Stomach (tissue), 19 donors: ENCODE measurements at places on chromosomes 6 and 20. TPM values are rescaled to one million over a fixed set of nuclear protein-coding genes. Genes with fewer than 3 reads are reported as not detected.

DNA sequence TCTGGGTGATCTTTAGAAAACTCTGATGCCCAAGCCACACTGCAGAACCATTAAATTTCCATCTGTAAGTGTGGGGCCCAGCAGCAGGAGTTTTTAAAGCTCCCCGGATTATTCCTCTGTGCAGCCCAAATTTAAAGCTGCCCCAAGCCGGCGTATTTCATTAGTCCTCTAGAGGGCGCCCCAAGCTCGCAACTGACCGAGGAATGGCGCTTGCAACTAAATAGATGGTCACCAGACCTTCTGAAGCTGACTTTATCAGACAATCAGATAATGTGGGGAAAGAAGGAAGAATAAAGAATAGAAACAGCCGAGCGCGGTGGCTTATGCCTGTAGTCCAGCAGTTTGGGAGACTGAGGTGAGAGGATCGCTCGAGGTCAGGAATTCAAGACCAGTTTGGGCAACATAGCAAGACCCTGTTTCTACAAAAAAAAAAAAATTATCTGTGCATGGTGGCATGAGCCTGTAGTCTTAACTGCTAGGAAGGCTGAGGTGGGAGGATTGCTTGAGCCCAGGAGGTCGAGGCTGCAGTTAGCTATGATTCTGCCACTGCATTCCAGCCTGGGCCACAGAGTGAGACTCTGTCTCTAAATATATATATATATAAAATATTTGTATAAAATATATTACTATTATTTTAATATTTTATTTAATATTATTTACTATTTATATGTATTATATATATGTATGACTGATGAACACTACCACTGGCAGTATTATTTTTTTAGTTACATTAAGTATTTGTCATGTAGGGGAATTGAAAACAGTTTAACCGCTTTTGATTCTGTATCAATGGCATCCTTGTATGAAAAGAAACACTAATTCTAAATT is 56.0 kb downstream of the OTOR start:
- H3K27ac ChIP-seq, result no peak overlapping the region
- no peaks in the 10 kb centered on the region for H3K4me1 ChIP-seq
- H3K27me3 ChIP-seq, result no peaks in the 10 kb centered on the region
- H3K36me3 ChIP-seq, result no peaks in the 10 kb centered on the region
- DNase-seq, result peak; percentile 76

- no peaks in the 10 kb centered on the region for H3K36me3 ChIP-seq
- no peak overlapping the region for H3K4me3 ChIP-seq
- H3K27me3 ChIP-seq, result no peaks in the 10 kb centered on the region
- no peak overlapping the region for H3K27ac ChIP-seq
- DNase-seq, result no peak
These were observed 663.9 kb upstream of the DEFB115 start for GRCh38 chr20:30593572-30593971.

DNA sequence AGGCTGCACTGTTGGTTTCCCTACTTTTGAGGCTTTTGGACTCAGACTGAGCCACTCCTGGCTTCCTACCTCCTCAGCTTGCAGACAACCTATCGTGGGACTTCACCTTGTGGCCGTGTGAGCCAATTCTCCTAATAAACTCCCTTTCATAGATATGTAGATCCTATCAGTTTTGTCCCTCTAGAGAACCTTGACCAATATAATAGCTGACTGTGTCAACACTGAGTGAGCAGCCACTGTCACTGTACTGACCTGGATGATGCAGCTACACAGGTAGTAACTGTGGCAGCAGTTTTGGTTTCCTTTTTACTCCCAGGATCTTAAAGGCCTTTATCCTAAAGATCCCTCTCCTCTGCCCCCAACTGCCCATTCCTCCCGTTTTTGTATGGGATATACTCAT is 70.2 kb downstream of the SLC22A3 start:
- no peaks in the 10 kb centered on the region for H3K36me3 ChIP-seq
- H3K27me3 ChIP-seq, result no peaks in the 10 kb centered on the region
- no peak overlapping the region for H3K27ac ChIP-seq
- no peak for DNase-seq
- no peaks in the 10 kb centered on the region for H3K4me1 ChIP-seq

- peaks cover 4% of the 10 kb centered on the region for H3K36me3 ChIP-seq
- H3K27me3 ChIP-seq, result no peaks in the 10 kb centered on the region
- no peak for DNase-seq
These were observed 117.0 kb downstream of the NFATC2 start for GRCh38 chr20:51425347-51426106.

DNA sequence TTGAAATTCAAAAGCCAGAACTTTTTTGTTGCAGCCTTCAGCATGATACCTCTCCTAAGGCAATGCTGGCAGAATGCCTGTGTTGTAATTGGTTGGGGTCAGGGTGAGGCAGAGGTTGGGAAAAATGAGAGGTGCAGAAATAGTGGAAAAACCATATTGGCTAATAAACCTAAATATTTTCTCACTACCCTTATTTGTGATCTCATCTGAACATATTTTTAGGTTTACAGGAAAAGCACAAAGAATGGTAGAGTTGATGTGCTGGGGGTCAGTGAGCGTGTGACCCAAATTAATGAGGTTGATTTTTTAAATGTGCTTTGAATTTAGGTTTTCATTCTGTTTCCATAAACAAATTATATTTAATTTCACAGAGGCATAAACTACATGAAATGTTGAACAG is 437.3 kb downstream of the HDGFL1 start:
- H3K27ac ChIP-seq, result no peak overlapping the region
- H3K27me3 ChIP-seq, result no peaks in the 10 kb centered on the region
- no peaks in the 10 kb centered on the region for H3K36me3 ChIP-seq

DNA sequence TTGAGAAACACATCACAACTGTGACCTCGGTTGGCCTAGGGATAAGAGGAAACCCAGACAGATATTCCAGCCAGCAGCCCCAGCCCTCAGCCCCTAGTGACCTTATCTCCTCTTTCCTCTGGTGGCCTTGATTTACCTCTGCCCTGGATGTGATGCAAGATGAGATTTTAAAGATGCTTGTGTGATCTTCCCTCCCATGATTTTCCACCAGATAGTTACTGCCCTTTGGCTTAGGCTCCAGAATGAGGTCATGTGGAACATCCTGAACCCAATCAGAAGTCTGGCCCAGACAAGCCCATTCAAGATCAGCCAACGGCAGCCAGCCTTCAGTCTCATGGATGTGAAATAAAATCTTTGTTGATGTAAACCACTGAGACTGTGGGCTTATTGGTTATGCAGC is 104.0 kb downstream of the BANF2 start:
- DNase-seq, result no peak
- H3K4me1 ChIP-seq, result peaks cover 13% of the 10 kb centered on the region
- H3K4me3 ChIP-seq, result no peak overlapping the region
- H3K27me3 ChIP-seq, result no peaks in the 10 kb centered on the region
- H3K27ac ChIP-seq, result no peak overlapping the region
- H3K36me3 ChIP-seq, result no peaks in the 10 kb centered on the region

GRCh38 chr20:34163307-34163706 is 51.3 kb upstream of the EIF2S2 start:
- no peaks in the 10 kb centered on the region for H3K4me1 ChIP-seq
- no peaks in the 10 kb centered on the region for H3K27me3 ChIP-seq
- no peaks in the 10 kb centered on the region for H3K36me3 ChIP-seq
- no peak overlapping the region for H3K4me3 ChIP-seq
- peak; percentile 35 for DNase-seq
- H3K27ac ChIP-seq, result no peak overlapping the region

GRCh38 chr6:11007715-11008608 is 36.1 kb downstream of the ELOVL2 start:
- no peak overlapping the region for H3K27ac ChIP-seq
- H3K4me1 ChIP-seq, result peaks cover 13% of the 10 kb centered on the region
- no peak overlapping the region for H3K4me3 ChIP-seq
- H3K27me3 ChIP-seq, result no peaks in the 10 kb centered on the region
- H3K36me3 ChIP-seq, result no peaks in the 10 kb centered on the region

DNA sequence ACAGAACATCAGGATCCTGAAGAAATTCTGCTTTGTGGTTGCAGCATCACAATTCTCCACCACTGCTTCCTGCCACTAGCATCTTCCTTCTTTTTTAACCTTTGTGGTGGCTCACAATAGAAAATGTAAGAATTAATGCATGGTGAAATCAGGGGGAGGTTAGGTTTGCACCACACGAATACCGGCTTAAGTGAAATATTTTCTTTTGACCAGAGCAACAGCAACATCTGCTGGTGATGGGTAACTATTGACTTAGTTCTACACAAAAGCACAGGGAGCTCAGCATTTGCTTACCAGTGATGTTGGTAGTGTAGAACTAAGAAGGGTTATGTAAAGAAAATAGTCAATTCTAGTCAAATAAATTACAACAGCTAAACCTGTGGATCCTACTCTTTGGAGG is 280.5 kb downstream of the SYNE1 start:
- no peak overlapping the region for H3K27ac ChIP-seq
- peaks cover 84% of the 10 kb centered on the region for H3K36me3 ChIP-seq
- no peak for DNase-seq
- no peaks in the 10 kb centered on the region for H3K27me3 ChIP-seq
- no peaks in the 10 kb centered on the region for H3K4me1 ChIP-seq

GRCh38 chr6:48834706-48835105 is 628.3 kb downstream of the MMUT start:
- H3K27me3 ChIP-seq, result no peaks in the 10 kb centered on the region
- no peak for DNase-seq
- no peak overlapping the region for H3K27ac ChIP-seq
- no peaks in the 10 kb centered on the region for H3K36me3 ChIP-seq
- H3K4me3 ChIP-seq, result no peak overlapping the region

DNA sequence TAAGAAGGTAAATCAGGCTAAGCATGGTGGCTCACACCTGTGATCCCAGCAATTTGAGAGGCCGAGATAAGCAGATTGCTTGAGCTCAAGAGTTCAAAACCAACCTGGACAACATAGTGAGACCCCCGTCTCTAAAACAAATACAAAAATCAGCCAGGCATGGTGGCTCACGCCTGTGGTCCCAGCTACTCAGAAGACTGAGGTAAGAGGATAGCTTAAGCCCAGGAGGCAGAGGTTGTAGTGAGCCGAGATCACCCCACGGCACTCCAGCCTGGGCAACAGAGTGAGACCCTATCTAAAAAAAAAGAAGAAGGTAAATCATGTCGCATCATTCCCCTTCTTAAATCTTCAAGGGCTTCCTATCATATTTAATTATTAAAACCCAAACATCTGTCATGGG is 39.0 kb upstream of the PRND start:
- no peak overlapping the region for H3K4me3 ChIP-seq
- H3K27me3 ChIP-seq, result no peaks in the 10 kb centered on the region
- H3K36me3 ChIP-seq, result no peaks in the 10 kb centered on the region
- peaks cover 10% of the 10 kb centered on the region for H3K4me1 ChIP-seq
- DNase-seq, result no peak

GRCh38 chr6:104750449-104750848 is 109.3 kb downstream of the HACE1 start:
- no peak overlapping the region for H3K27ac ChIP-seq
- no peak for DNase-seq
- H3K36me3 ChIP-seq, result peaks cover 34% of the 10 kb centered on the region

DNA sequence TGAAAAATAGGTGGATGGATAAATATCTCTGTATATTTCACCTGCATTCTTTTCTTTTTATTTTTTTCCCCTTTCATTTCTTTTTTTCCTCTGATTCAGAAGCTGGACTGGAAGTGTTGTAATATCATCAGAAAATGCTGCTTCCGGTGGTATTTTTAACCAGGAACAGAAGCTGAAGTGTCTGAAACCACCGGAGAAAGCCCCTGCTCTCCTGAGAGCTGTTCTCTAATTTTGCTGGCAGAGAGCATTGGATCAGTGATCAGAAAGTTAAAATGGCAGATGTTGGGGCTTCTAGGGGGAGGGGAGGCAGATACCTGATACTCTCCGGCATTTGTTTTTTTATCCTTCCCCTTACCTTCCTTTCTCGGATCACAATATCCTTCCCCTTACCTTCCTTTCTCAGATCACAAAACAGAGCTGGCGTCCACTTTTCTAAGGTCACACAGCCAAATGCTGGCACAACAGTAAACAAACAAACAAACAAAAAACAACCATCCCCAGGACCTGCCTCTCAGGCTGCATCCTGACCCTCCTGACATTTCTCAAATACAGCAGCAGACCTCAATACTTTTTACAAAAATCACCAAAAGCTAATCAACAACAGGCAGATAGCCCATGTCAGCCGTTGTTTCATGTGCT is 143.2 kb upstream of the ZNF217 start:
- DNase-seq, result no peak
- peaks cover 24% of the 10 kb centered on the region for H3K4me1 ChIP-seq
- H3K4me3 ChIP-seq, result no peak overlapping the region
- no peaks in the 10 kb centered on the region for H3K36me3 ChIP-seq
- H3K27me3 ChIP-seq, result no peaks in the 10 kb centered on the region

GRCh38 chr6:80438772-80439171 is 332.3 kb downstream of the BCKDHB start:
- H3K4me3 ChIP-seq, result no peak overlapping the region
- DNase-seq, result peak; percentile 28
- H3K27me3 ChIP-seq, result no peaks in the 10 kb centered on the region

DNA sequence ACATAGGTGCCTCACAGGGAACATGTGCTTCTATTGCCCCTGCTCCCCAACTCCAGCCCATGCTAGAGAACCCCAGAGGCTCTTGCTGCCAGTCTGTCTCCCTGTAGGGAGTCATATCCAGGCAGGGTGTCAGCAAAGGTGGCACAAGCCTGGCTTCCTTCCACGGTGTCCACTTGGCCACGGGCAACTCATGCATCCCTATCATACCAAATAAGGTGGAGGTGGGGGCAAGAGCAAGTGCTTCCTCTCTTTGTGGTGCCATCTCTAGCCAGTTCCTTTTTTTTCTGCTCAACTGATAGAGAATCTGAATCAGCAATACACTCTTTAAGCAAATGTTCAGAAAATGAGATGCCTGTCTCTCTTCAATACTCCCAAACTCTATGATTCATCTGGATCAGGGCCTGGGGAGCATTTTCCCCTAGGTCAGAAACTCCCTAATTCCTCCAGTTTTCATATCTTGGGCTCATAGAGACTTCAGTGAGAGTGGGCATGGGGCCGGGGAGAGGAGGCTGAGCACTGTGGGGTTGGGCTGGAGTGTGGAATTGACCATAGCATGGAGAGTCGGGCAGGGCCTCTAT is 105.1 kb upstream of the GPR6 start:
- H3K4me1 ChIP-seq, result no peaks in the 10 kb centered on the region
- no peak overlapping the region for H3K4me3 ChIP-seq
- H3K27ac ChIP-seq, result no peak overlapping the region
- no peaks in the 10 kb centered on the region for H3K27me3 ChIP-seq

COL21A1 gene
- total RNA-seq, result 4.1 TPM

CRISP3 gene
- total RNA-seq, result not detected

AGPAT1 gene
- 52.6 TPM for total RNA-seq

SLC22A2 gene
- not detected for total RNA-seq
